ENCODE measurements at places on chromosomes 4 and X.
A peak's percentile ranks its signal among the peaks of the same experiment; 100 is the strongest.

DNA sequence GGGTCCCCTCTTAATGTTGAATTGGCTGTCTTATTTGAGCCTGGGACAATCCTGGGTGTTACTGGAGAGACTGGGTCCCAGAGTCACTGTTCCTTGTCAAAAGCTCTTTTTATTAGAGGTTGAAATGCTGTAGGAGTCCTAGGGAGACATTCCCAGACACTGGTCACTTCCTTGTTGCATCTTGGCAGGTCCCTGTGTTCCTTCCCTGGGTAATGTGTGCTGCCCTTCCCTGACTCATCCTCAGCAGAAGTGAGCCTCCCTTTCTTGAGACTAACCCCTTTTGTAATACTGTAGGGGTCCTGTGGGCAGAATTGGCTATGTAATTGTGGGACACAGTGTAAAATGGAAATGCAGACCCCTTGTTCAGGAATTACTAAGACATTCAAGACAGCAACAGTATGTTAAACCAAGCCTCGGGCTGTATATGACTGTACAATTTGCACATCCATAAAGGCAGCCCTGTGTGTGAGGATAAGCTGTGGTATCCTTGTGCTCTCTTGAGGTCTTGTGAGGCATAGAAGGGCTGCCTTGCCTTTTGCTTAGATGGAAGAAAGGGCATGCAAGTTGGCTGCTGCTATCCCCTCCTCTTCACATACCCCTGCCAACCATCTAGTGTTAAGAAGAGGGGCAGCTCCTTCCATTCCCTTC, 53.5 kb downstream of the DCLK2 start:
- no peak for DNase-seq

GRCh38 chrX:31136144-31136611, 64.3 kb upstream of the FTHL17 start:
- no peak for DNase-seq

DNA sequence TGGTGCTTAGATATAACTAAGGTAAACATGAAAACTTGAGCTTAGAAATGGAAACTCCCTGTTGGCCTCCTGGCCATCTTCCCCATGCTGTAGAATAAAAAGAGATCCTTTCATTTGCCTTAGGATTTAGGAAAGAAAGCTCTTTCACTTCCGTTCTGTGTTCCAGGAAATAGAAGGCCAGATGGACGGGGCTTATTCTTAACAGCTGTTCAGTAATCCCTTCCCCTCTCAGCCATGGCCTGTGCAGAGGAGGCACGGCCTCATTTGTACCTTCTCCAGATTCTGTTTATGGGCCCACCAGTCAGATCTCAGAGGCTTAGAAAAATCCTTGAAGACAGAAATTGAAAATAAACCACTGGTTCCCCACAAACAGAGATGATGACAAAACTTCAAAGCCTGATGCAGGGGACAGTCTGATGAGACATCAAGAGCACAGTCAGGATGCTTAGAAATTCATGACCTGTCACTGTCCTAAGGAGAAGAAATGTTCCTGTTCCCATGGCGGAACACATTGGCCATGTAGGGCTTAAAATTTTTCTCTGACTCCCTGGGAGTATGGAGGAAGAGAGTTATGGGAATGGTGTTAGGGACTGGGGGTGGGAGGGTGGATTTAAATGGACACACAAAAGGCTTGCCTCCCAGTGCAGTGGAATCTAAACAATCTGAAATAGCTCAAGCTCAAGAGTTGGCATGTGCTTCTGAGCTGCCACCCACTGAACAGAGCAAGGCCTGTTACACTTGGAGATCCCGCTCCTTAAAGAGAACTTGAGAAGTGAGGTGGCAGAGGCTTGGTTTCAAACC, 188.8 kb downstream of the SOWAHB start:
- no peak for DNase-seq

DNA sequence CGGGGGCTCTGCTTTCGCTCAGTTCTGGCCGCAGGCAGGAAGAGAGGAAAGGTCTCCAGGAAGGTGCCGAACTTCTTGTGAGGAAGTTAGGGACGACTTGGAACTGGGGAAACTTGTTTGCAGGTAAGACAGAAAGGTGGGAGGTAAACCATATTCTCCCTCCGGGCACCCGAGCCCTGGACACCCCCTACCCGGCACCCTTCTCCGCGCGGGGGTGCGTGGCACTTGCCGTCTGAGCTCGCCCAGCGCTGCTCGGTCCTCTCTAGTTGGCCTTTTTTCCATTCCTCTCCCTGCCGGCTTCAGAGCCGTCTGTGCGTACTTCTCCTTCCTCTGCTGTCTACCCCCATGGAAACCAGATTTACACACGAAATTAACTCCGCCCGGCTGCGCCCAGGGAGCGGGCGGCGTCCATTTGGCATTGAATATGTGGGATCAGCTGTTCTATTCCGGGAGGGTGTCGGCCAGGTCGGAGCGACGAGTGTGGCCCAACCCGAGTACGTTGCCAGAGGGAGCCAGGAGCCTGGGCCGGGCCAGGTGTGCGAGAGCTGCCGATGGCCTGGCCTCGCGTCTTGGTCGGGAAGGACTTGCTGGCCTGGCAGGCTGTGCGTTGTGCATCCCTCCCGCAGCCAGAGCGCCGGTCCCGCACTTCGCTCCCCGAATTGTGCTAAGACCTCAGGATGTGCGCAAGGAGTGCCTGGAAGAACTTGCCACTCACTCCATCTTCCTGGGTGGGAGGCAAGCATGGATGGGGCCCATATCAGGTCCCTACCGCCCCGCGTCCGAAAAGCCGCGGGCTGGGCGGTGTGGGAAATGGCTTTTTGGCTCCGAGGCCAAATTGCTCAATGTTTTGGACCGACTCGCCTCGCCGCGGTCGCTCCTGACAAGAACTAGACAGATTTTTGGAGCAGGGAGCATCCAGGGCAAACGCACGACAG, 1.7 kb downstream of the PDGFRA start:
- no peak for DNase-seq

GRCh38 chr4:20305976-20306375, 54.3 kb downstream of the SLIT2 start:
- DNase-seq, result no peak

GRCh38 chr4:17809667-17810066, 890 bp downstream of the DCAF16 start:
- DNase-seq, result no peak

- DNase-seq, result no peak
Measured at GRCh38 chr4:141340458-141340857, 119.8 kb downstream of the ZNF330 start.

DNA sequence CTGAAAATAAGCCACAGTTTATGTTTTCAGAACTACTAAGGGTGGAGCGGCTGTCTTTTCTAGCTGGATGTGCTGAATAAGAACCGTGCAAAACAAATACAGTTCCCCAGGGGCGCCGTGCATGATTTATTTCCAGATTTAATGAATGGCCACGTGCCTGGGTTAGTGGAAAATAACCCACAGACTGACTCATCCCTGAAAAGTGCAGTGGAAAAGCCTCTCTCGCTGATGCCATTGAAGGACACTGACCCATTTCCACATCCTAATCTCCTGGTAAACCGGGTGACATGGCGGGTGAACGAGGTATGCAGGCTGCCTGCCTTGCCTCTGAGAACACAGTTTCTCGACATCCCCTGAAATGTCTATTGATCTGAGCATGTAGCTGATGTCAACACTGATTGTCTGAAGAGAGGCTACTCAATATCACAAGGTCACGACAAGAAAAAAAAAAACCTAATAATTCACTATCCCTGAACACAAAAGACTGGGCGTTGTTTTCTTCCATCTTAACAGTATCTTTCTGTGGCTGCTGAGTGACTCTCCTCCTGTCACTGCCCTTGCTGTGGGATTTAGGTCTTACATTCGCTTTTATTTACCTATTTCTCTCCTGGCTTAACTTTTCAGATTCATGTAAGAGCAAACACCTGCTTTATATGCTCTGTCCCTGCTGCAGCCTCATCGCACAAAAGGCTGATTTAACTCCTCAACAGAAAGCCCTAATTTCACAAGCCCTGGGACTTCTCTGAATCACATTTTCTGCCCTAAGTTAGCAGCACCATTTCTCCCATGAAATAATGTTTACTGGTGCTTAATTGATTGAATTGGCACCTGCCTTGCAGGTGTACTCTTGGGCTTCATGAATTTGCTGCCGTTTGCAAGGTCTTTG, 76.9 kb upstream of the SCOC start:
- DNase-seq, result peak; percentile 38

DNA sequence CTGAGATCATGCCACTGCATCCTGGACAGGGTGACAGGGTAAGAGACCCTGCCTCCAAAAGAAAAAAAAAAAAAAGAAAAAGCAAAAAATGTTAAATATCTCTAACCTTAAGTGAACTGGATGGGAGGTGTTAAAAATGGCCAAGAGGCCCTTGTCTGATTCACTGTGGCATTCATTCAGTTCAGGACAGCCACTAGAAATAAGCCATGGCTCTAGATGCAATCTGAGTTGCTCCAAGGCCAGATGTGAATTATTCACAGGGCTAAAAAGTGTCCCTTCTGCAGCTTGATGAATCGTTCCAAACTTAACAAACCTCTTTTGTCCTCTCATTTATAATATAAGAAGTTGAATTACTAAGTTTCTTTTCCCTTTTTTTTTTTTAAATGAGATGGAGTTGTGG, 63.7 kb upstream of the FBXW7 start:
- no peak for DNase-seq

- no peak for DNase-seq
Measured at GRCh38 chr4:57114973-57115372, 4.8 kb upstream of the IGFBP7 start.

DNA sequence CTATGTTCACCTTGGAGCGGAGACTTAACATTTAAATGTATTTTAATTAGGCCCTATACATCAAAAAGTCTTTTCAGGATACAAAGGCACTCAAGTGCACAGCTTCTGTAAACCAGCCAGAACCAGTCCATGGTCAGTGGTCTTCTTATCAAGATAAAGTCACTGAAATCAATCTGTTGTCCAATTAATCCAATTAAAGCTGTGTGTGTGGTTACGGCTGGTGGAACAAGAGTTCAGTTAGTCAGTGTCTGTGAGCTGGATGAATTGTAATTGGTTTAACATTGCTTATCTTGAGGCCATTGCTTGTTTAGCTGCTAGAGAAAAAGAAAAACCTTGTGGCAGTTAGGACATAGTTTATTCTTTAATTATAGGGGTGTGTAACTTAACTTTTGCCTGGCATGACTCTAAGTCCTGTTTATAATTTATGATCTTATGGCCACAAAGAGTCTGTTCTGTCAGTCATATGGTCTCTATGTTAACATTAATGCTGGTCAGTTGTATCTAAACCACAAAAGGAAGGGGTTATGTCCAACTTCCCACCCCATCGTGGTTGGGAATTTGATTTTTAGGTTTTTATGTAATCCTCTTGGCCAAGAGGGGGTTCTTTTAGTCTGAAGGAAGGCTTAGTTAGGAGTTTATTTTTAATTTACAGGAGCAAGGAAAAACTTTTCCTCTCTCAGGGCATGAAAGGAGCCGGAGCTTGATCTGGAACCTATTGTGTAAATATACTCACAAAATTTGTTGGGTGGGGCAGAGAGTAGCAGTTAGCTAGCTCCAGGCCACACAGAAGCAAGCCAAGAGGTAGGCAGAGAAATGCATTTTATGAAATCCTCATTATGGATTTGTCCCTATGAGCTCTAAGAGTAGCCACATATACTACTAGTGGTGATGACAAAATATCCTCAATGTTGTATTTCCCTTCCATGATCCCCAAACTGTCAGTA, 665.7 kb upstream of the ACTRT1 start:
- DNase-seq, result no peak

GRCh38 chr4:13325744-13326143, 158.4 kb downstream of the RAB28 start:
- no peak for DNase-seq

DNA sequence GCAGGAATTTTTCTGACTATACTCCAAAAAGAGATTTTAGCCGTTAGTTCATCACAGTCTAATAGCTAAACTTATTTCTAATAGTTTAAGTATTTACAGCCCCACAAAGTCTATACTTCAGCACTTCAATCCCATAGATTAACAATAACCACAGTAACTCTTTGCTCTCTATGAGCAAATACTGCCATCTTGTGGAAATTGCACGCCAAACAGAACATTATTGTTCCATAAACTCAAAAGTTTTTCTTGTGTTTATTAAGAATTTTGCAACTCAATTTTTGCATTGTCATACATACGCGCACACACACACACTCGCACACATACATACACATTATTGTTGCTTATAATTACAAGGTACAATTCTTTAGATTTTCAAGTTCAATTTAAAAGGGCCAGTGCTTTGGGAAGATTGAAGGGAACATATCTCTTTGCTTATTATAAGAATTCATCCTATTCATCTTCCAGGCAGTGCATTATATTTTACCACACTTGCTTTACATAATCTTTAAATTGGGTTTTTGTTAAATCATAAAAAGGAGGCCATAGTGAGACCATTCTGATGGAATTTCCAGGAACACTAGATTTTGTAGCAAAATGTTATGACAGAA, 63.8 kb upstream of the ATOH1 start:
- peak; percentile 6 for DNase-seq

GRCh38 chr4:152530600-152530999, 5.3 kb downstream of the FBXW7 start:
- no peak for DNase-seq

DNA sequence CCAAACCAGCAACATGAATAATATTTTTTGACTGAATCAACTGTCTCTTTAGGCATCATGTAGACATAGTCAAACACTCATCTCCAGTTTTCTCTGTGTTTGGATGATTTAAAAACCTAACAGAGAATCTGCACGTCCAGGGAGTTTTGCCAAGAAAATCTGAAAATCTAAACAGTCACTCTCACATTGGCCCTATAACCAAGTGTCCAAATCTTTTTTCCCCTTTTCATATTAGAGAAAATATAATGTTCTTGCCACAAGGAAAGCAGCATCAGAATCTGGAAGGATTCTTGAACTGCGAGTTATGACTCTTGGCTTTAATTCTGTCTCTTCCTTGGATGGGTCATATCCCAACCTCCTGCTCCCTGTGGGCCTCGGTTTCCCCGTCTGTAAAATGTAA, 8.8 kb upstream of the CHRDL1 start:
- no peak for DNase-seq

DNA sequence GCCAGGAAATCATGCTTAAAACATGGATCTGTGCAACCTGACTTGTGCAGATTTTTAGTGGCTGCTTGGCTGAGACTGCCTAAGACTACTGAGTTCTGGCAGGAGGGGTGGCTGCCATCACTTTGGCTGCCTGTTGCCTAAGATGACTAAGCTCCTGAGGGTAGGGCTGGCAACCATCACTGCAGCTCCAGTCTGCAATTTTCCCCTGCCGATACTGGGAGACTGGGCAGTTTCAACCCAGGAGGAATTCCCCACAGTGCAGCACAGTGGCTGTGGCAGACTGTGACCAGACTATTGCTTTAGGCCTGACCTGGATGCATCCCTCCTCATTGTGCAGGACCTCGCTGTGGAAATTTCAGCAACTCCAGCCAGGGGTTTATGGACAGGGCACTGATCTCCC, 544.9 kb downstream of the ANKRD50 start:
- no peak for DNase-seq

- DNase-seq, result no peak
Measured at GRCh38 chr4:113221990-113222389, 172.5 kb downstream of the ANK2 start.

Measured in brain pericyte (primary cell).